ENCODE measurements at places on chromosomes 11 and 22.

DNA sequence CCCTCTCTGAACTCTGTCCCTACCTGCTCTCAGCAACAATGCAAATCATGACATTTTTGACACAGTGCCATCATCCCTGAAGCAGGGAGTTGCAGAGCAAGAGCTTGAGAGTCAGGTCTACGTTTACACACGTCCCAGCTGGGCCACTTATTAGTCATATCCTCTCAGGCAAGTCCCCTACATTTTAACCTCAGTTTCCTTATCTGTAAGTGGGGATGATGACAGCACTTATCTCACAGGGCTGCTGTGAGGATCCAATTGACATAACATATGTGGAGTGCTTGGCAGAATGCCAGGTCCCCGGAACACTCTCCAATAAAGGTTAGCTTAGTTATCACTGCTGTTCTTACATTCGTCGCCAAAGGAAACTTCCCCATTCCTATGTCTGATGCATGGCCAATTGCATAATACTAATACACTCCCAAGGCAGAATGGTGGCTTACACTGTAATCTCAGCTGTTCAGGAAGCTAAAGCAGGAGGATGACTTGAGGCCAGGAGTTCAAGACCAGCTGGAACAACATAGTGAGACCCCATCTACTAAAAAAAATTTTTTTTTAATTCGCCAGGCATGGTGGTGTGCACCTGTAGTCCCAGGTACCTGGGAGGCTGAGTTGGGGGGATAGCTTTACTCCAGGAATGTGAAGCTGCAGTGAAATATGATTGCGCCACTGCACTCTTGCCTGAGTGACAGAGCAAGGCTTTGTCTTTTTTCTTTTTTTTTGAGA lies 16.6 kb downstream of the ASCC2 start:
- DNase-seq = peak; percentile 79

- DNase-seq = peak; percentile 0
Measured at GRCh38 chr11:38990139-38990538, 2392.1 kb upstream of the RAG2 start.

GRCh38 chr11:10304495-10305261 lies at the start of gene ADM:
TSS of gene ADM (plus strand) at chr11:10305073. CDS start at chr11:10305701, 628 bp downstream.
- DNase-seq = peak; percentile 12

DNA sequence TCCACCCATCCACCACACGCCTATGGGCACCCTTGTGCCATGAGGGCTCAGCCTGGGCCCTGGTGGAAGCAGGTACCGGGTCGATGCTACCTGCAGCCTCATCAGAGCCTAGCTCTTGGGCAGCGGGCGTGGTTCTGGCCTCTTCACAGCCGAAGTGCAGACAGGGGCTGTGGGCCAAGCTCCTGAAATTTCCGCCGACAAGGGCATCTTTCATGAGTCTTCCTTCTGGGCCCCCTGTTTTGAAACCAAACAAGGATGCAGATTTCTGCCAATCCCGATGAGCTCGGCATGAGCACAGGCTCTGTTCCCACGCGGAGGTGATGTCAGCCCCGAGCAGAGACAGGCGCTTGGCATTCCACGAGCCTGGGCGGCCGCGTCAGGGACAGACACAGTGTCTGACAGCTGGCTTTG lies 22.6 kb upstream of the MGAT3 start:
- no peak for DNase-seq

DNA sequence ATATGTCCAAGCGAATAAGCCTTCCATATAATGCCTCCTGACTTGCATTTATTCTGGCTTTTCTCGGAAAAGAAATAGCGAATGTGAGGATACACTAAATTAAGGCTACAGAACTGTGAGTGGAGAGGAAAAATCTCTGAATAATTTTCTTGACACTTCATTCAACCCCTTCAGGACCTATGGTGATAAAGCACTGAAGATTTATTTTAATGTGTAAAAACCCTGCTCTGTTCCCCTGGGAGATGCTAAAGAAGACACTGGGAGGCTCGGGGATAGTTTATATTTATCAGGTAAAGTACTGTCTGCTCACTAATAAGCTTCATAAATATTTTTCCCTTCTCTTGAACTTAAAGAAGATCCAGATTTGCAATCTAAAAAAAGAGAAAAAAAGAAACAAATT lies 895.8 kb downstream of the OPCML start:
- no peak for DNase-seq

GRCh38 chr11:14882196-14882595 lies 9.8 kb downstream of the CYP2R1 start:
- no peak for DNase-seq

DNA sequence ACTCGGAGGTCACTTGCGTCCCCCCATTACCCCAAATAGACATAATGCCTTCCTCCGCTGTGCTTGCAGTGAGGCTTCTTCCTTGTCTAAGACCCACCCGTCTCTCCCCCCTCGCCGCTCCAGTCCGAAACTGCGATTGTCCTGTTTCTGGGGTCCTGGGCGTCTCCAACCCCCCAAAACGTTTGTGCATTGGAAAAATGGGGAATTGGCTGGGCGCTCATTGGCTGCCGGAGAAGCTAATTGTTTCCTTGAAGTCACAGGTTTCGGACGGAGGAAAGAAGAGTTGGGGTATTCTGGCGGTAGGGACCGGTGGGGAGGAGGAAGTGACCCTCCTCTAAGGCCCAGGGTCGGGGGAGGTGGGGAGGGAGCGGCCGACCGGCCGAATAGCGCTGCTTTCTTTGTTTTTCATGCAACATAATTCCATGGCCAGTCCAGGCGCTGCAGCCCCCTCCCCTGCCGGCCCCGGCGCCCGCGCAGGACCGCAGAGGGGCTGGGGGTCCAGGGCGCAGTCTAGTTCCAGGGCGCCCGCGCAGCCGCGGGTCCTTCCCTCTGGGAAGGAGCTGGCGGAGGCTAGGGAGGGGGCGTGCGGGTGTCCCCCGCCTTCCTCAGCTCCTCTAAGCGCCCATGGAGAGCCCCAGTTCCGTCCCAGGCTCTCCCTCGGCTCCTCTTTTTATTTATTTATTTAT lies 12.7 kb upstream of the CPT1A start:
- DNase-seq = no peak

- DNase-seq = no peak
Measured at GRCh38 chr11:103920933-103921332, 115.5 kb upstream of the DDI1 start.

GRCh38 chr11:103322821-103323220 lies 213.6 kb downstream of the DYNC2H1 start:
- DNase-seq = no peak

DNA sequence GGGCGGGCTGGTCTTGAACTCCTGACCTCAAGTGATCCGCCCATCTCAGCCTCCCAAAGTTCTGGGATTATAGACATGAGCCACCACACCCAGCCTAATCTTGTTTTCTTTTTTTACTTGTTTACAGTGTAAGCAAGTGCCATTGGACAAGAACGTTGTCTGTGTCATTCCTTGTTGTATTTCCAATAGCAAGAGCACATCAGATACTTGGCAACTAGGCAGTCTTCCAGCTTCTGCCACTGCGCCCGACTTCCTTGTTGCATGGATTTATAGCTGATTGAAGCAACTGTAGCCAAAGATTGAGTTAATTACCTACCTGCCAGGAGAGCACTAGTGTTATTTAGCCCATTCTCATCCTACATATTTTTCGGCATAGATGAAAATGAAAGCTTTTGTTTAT lies 3.1 kb upstream of the SGSM3 start:
- no peak for DNase-seq

DNA sequence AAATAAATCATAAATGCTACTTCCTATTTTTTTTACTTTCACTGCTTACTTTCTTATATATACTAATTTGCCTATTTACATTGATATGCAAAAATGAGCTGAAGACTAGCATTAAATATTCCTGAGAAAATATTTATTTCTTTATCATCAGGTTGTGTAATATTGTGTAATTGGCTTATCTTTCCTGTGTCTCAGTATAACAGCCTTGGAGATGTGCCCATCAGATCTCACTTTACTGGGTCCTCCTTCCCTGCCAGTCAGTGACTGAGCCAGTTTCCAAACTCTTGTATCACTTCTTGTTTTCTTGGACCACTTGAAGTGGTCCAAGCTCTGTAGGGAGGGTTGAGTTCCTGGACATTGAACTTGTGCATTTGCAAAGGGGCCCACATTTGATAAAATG lies 900.0 kb downstream of the LUZP2 start:
- no peak for DNase-seq

DNA sequence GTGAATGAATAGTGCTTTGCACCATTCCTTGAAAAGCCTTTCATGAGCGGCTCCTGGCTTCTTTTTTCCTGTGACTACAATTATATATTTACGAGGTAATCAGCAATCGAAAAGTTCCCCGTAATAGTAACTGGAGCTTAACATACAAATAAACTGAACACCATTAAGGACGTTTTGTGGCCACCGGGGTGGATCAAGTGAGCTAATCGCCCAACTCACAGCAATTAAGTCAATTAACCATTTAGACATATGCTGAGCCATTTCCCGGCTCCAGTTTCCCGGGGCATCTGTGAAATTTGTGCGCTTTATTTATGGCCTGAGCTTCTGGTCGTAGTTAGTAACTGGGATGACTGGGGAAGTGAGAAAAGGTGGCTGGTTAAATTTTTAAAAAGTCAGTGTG lies 465.2 kb downstream of the MIAT start:
- no peak for DNase-seq

GRCh38 chr11:30741039-30741550 lies 154.9 kb upstream of the MPPED2 start:
- no peak for DNase-seq

Measured in NCI-H510A treated with DMSO at 0.1 percent for 48 hours (cell line).